Dorsolateral prefrontal cortex (tissue), 122 donors: ENCODE measurements at places on chromosomes 2 and 18.

- no peak for DNase-seq
Measured at GRCh38 chr2:6676776-6677175, 188.9 kb downstream of the CMPK2 start.

DNA sequence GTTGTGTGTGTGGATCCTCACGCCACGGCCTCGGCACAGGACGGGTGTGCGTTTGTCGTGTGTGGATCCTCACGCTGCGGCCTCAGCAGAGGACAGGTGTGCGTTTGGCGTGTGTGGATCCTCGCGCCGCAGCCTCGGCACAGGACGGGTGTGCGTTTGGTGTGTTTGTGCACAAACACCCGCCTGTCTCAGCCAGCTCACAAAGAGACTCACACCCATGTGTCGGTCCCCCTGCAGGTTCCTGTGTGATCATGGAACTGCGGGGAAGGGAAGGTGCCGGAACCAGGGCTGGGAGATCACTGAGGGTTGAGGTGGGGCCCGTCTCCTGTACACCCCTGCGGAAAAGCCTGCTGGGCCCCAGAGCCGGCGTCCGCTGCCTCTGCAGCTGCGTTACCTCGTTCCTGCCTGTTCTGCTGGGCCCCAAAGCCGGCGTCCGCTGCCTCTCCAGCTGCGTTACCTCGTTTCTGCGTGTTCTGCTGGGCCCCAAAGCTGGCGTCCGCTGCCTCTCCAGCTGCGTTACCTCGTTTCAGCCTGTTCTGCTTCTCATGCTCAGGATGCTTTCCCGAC, 53.6 kb downstream of the CTDP1 start:
- no peak for DNase-seq

DNA sequence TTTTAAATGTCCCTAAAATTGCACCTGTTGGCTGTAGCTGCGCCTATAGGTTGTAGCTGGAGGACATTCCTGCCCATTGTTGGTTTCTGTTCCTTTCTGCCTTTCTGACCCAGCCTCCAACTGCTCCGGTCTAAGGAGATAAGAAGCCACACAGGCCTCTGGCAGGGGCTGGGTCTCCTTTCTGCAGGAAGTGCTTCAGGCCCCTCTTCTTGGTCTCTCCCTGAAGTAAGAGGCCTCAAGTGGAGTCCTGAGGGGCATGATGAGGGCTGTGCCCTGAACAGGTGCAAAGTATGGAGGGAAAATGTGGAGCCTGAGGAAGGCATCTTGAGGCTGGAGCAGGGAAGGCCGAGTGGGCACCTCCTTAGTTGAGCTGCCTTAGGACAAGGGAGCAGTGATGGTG, 10.4 kb upstream of the SFTPB start:
- no peak for DNase-seq

- DNase-seq: no peak
Measured at GRCh38 chr18:68783506-68783905, 14.4 kb upstream of the CCDC102B start.
